AML-193 (cell line): ENCODE measurements at places on chromosomes 12 and 14.

DNA sequence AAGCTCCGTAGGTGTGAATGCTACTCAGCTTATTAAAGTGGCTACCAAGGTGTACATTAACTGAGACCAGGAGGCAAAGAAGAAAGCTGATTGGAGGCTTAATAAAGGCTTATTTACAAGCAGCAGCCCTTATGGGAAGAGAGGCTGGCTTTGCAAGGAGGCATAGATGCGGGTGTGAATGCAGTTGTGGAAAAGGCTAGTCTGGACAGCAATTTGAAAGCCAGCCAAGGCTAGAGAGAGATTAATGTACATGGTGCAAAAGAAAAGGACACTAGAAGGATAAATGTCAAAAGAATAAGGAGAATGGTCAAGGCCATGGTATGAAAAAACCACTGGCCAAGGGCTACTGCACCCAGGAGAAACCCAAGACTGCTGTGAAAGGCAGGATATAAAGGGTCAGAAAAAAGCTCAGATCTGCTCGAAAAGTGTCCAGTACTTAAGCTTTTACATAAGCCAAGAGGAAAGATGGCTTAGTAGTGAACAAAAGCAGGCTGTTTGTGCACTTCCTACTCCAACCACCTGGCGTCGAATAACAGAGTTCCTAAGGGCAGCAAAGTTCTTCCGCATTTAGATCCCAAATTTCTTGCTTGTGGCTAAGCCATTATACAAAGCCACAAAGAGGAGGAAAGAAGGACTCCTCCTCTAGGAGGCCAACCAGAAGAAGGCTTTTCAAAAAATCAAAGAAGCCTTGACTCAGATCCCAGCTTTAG, 24.0 kb downstream of the KLRK1 start:
- DNase-seq: no peak

DNA sequence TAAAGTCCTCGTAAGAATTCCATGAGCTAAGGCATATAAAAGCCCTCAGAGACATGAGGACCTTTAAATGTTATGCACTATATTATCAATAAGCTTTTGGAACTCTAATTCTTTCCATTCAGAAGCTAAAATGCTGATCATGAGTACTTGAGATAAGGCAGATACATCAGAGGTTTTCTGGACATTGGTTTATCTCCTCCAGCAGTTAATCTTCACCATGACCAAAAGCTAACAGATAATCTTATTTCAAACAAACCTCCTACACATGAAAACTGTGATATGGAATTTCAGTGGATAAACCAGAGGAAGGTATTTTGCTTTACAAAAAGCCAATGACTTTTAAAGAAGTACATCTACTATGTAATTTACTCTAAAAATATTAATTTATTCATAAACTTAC, 97.9 kb upstream of the BBS10 start:
- no peak for DNase-seq

GRCh38 chr12:15691388-15691787, 97.8 kb downstream of the EPS8 start:
- no peak for DNase-seq

DNA sequence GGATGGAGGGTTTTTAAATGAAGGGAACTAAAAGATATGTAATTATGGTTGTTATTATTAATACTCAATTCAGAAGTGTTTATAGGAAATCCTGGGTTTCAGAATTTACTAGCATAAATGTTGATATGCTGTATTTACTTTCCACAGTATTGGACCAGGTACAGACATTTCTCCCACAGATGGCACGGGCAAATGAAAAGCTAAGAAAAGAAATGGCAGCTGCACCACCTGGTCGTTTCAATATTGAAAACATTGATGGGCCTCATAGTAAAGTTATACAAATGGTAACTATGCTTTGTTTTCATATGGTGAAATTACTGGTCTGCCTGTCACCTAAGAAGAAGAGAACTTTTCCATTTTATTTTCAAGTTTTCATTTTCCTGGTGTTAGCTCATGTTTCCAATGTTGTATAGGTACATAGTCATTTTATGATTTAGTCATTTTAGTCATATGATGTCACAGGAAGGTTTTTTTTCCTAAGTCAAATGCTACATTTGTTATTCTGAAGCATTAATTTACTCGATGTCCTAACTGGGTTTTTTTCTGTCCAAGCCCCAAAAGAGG, 5.5 kb downstream of the NOPCHAP1 start:
- no peak for DNase-seq

DNA sequence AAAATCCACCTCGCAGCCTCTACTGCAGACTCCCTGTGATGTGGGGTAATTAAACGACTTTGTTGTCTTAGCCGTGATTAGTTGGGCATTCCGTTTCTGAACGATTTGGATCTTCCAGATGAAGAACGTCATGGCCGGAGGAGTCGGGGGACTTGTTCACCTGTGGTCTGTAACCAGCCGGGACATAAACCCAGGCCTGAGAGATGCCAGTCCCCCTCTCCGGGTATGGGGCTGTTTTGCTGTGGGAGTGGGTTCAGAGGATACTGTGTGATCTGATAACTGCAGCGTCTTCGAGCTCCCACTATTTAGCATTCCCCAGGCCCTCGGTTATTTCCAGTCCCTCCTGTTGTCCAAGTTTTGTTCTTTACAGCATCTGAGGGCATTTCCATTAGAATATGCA, 96.1 kb downstream of the PIWIL1 start:
- no peak for DNase-seq

DNA sequence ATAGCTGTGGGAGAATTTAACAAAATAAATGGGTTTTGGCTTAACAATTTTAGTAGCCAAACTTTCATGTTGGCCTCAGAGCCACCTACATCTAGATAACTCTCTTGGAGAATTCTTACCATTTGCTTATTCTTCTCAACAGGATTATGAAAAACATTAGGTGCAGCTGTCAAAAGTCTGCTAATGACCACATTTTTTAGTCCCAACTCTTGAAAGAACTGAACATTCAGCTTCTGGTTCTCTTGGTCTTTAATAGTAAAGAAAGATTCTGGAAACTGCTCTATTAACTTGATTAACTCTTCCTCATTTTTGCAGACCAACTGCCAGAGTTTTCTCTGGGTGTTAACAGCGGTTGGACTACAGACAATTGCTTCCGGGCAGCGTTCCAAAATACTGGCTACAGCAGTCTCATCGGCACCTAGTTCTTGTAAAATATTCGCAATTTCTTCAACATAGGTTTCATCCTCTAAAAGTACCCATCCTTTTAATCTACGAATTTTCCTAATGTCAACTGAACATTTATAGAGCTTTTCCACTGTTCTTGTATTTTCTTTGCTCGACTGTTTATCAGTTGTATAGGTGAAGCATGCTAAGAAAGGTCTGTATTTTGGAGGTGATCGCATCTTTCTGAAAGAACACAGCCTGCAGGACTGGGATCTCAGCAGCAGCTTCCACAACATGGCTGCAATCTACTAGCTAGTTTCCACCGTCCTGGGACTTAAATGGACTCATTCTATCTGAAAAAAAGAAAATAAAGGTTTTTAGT, 8.7 kb downstream of the MTERF2 start:
- DNase-seq: no peak

DNA sequence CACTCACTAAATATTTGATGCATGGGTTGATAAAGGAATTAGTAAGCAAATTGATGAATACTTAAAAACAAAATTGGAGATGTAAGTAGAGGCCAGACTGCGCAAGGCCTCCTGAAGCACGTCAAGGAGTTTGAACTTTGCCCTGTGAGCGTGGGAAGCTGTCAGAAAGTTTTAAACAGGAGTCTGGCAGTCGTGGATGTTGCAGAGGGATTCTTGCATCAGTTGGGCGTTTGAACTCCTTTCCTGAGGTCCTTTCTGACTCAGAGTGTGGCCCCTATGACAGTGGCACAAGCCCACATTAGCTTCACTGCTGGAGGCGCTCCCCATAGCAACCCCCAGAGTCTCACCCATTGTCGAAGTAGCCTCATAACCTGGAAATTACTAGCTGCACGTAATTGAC, 17.9 kb upstream of the IL22 start:
- no peak for DNase-seq

DNA sequence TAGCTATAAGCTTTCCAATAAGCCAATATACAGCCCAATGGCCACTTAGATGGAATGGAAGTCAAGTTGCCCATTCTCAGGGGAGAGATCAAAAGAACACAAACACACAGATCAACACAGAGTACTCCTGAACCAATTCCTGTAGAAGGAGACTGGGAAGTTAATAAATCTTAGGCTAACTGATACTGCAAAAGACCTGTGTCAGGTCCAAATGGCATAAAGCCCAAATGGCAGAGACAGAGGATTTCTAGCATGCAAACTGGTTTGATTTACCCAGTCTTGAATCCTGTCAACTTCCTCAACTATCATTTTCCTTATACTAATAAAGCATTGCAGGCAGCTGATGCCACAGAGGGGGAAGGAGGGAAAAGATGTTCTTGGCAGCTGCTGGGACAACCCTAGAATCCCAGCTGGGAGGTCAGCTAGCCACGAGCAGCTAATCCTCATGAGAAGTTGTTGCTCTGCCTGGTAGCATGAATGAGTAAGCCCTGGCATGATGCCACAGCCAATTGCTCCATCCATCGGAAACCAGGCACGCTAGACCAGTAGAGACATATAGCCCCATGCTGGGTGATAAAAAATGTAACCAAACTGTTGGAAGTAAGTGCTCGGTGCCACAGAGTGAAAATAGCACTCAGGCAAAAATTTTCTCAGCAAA, 26.2 kb downstream of the ANG start:
- DNase-seq: peak; percentile 86

DNA sequence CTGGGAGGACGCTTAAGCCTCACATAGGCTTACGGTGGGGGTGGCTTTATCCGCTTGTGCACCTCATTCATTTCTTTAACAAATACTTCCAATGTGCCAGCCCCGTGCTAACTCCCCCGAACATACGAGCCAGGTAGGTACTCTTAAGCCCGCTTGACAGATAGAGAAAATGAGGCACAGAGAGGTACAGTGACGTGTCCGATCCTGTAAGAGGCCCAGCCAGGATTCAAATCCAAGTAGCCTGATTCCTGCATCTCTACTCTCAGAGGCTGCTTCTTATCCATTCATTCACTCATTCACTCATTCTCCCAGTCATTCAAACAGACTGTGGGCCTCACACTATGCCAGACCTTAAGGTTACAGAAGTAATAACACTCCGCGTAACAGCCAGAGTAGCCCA, 477 bp downstream of the OAS3 start:
- no peak for DNase-seq

GRCh38 chr12:92654929-92655328, 47.9 kb upstream of the PLEKHG7 start:
- no peak for DNase-seq
